ENCODE measurements at places on chromosomes 5 and 9. TPM values are rescaled to one million over a fixed set of nuclear protein-coding genes. Genes with fewer than 3 reads are reported as not detected.

GRCh38 chr9:135970128-135970815 lies 9.1 kb upstream of the UBAC1 start:
- DNase-seq, result no peak

GRCh38 chr9:114900942-114901802 lies 29.2 kb downstream of the TNFSF8 start:
- DNase-seq, result no peak

- DNase-seq, result no peak
These were observed 7.5 kb downstream of the NMUR2 start for GRCh38 chr5:152397581-152397980.

DNA sequence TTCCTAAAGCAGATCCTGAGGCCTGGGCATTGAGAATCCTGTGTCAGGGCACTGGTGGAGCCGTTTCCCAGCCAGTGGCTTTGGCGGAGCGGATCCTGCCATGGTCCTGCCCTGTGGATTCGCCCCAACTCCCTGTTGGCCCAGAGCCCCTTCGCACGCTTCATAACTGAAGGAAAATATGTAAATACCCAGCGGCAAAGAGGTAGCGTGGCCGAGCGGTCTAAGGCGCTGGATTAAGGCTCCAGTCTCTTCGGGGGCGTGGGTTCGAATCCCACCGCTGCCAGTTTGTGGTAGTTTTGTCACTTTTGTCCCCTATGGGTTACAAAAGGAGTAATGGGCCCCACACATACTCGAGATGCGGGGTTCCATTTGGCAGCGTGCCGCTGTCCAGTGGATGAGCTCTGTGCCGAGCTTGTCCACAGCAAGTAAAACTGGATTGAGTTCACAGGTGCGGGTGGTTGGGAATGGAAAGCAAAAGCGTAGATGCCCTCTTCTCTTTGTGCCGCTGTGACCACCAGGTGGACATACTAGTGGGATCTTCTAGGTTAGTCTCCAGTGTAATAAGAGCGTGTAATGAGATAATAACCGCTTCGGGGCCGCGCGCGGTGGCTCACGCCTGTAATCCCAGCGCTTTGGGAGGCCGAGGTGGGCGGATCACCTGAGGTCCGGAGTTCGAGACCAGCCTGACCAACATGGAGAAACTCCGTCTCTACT lies 17.3 kb downstream of the TRIM7 start:
- DNase-seq, result peak; percentile 53

DNA sequence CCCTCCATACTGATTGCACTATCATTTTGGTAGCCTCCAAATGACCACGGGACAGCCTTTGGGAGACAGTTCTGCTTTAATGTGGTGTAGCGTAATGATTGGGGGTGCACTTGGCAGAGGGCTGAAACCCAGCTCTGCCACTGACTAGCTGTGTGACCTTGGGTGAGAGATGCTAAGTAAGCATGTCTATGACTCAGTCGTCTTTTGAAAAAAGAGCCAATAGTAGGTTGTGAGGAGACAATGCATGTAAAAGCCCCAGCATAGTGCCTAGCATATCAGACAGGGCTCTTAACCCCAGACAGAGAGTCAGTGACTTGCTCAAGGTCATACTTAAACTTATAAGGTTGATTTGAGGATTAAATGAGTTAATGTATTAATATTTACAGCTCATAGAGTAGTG lies 18.0 kb upstream of the CXCL14 start:
- no peak for DNase-seq

- DNase-seq, result no peak
These were observed 38.3 kb downstream of the LRSAM1 start for GRCh38 chr9:127489471-127490115.

- DNase-seq, result no peak
These were observed 125.5 kb upstream of the ZNF462 start for GRCh38 chr9:106737516-106737915.

GRCh38 chr5:163941079-163941478 lies 435.7 kb downstream of the MAT2B start:
- no peak for DNase-seq

- DNase-seq, result no peak
These were observed 2.6 kb upstream of the SLC6A3 start for GRCh38 chr5:1447671-1448361.

DNA sequence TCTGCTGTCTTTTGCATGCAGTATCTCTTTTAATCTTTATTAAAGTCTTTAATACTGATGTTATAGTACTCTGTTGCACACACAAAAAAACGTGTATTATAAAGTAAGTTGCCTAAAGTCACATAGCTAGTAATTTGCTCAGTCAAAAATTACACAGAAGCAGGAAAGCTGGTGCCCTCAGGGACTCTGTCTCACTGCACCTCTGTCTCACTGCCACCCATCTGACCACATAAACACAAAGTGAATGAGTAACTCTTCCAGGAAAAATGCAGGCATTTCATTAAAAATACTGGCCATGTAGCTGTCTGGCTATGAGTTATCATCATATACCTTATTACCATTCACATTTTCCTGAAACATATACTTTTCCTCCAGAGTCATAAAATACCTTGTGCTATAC lies 591.7 kb downstream of the CSNK1G3 start:
- DNase-seq, result no peak

- DNase-seq, result no peak
These were observed 304.3 kb downstream of the ARHGAP26 start for GRCh38 chr5:143074414-143074996.

DNA sequence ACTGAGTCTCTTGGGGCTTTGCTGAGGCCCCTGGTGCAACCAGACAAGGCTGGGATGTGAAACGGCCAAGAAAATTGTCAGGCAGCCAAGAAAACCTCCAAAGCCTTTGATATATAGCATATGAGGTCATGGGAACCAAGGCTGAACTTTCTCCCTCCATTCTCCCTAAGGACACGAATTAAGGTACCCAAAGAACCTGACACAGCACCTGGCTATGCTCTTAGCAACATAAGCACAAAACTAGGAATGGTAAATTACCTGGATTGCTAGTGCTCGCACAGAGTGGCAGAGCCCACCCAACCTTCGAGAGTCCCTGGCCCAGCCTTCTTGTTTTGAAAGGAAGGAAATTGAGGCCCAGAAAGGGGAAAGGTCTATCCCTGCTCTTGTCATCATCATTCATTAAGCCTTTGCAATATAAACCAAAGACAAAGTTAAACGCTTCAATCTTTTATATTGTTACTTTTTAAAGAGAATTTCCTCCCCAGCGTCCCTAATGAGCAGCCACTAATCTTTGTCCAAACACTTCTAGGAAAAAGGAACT lies 220.0 kb upstream of the NR4A3 start:
- no peak for DNase-seq

DNA sequence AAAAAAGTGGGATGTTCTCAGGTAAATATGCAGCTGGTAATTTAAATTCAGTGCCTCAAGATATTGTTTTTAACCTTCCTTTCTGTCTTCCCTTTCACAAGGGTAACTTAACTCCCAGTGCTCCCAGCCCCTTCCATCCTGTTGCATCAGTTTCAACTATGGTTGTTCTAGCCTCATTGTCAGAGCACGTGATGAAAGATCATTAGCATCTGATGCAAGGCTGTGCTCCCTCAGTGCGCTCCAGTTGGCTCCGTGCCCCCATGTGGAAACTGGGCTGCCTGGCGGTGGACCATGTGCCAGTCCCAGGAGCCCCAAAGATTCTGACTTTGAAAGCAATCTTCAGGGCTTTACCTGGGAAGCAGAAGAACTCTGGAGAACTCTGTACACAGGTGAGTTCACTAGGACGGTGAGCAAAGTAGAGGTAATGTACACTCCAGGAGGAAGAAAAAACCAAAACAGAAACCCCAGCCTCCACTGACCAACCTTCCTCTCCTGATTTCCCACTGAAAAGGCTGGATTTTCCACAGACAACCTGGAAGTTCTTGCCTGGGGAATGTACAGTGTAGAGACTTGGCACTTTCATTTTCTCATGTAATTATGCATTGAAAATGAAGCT lies 96.9 kb downstream of the SLC1A3 start:
- no peak for DNase-seq

DNA sequence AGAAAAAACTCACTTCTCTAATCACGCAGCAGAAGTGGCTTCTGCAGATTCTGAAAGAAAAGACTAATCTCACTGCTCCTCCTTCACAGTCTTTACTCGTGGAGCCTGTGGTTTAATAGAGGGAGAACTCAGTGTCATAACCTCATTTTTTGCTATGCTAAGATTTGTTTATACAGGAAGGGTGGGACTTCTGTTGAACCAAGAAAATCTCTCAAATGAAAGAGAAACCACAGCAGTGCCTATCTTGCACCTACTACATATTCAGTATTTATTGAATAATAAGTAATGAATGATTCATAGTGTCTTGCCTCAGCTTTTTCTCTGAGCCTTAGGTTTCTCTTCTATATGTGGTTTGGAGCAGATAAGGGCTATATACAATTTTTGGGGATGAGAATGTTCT lies 136.1 kb upstream of the DMAC1 start:
- no peak for DNase-seq

DNA sequence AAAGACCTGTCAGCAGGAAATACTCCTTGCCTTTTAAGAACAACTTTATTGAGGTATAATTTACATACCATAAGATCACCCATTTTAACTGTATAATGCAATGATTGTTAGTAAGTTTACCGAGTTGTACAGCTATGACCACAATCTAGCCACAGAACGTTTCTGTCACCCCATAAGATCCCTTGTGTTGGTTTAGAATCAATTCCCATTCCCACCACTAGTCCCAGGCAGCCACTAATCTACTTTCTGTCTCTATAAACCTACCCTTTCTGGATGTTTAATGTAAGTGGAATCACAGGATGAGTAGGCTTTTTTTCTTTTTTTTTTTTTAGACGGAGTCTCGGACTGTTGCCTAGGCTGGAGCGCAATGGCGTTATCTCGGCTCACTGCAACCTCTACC lies 4.4 kb downstream of the GPR107 start:
- no peak for DNase-seq

DNA sequence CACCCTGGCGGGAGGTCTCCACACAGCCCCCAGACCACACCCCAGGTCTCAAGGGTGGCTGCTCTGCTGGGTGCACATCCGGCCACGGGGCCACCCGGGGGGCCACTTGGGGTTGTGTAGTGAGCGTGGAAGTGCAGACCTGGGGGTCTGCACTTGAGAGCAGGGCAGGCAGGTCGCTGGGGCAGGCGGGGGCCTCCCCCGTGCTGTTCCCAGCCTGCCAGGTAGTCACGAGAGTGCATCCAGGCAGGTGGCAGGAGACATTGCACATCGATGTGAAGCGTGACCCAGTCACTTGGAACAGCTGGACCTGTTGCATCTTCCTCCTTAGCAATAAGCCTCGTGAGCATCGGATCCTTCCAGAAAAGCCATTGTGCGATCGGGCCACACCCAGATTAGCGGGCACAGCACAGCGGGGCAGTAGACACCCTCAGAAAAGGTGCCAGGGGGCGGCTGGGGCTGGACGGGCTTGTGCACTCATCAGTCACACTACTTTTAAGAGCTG lies 4.8 kb upstream of the ENTPD8 start:
- no peak for DNase-seq

DNA sequence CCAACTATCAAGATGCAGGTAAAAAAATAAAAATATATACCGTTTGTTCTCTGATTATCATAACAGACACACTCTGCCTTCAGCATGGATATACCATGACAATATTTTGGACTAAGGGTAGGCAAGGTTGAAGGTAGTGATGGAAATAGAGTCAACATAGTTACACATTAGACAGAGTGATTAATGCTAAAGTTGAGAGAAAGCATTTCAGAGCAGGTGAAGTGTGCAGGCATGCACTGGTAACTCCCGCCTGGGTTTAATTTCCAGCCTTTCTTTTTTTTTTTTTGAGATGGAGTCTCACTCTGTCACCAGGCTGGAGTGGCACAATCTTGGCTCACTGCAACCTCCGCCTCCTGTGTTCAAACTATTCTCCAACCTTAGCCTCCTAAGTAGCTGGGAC lies 458.5 kb downstream of the TLR4 start:
- DNase-seq, result no peak

GRCh38 chr5:17991775-17992174 lies 357.5 kb downstream of the TAF11L14 start:
- no peak for DNase-seq

GRCh38 chr9:17052626-17053025 lies 82.2 kb upstream of the CNTLN start:
- DNase-seq, result no peak

GRCh38 chr9:134591573-134591981 lies 50.0 kb upstream of the COL5A1 start:
- DNase-seq, result no peak

DNA sequence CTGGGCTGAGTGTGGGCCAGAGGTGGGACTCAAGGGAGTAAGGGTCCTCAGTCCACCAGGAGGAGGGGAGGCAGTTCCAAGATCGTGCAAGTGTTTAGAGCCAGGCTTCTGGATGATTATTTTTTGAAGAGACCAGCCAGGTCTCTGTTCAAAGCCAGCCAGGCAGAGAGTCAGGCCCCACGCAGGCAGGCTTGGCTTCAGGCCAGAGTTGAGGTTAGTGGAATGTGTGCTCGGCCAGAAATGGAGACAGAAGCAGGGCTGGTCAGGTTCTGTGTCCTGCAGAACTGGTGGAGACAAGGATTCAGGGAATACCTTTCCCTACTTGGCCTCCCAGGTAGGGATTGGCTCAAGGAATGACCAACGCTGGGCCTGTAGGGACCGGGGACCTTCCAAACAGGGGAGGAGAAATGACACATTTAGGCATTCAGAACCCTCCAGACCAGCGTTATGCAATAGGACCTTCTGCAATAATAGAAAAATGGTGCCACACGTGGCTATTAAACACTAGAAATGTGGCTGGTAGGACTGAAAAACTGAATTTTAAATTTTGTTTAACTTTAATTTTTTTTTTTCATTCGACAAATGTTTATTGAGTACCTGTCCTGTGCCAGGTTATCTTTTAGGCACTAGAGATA lies 106.2 kb downstream of the CMYA5 start:
- no peak for DNase-seq

DNA sequence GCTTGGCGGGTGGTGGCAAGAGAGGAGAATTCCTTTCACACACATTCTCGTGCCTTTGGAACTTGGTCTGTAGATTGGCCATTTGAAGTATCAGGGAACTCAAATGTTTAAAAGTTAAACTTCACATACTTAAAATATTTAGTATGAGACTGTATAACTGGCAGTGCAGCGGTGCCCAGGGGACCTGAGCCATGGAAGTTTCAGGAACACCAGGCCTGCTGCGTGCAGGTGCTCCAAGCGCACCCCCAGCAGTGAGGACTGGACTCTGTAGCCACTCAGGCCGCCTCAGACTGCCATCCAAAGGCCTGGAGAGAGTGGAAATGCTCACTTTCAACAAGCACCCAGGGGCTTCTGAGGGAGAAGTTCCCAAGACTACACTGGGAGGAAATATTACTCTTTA lies 273.5 kb upstream of the IRX2 start:
- no peak for DNase-seq

SCGB3A1 gene
- not detected for total RNA-seq

AQP3 gene
- 6.9 TPM for total RNA-seq

SPINK1 gene
- 3,409 TPM for total RNA-seq

TAF9 gene
- total RNA-seq, result 58.9 TPM

TARS1 gene
- total RNA-seq, result 168 TPM

FGF10 gene
- total RNA-seq, result 2.7 TPM

OR1J1 gene
- total RNA-seq, result not detected

MEF2C gene
- 2.6 TPM for total RNA-seq

ZDHHC11 gene
- 47.6 TPM for total RNA-seq

SPATA31C1 gene
- not detected for total RNA-seq

CAMK4 gene
- total RNA-seq, result 2.1 TPM

RLN2 gene
- 4.0 TPM for total RNA-seq

PTCD2 gene
- total RNA-seq, result 13.5 TPM

All from progenitor cell of endocrine pancreas (in vitro differentiated cells).